Cardiac muscle cell (in vitro differentiated cells and primary cell): ENCODE measurements at places on chromosomes 2 and 18.

GRCh38 chr2:218798767-218799504, 17.0 kb downstream of the CYP27A1 start:
- DNase-seq: peak; percentile 57

- no peak for DNase-seq
Observed at GRCh38 chr2:21837168-21837960, 713.6 kb downstream of the TDRD15 start.

GRCh38 chr2:71067567-71068217, 756 bp upstream of the NAGK start:
- no peak for DNase-seq

DNA sequence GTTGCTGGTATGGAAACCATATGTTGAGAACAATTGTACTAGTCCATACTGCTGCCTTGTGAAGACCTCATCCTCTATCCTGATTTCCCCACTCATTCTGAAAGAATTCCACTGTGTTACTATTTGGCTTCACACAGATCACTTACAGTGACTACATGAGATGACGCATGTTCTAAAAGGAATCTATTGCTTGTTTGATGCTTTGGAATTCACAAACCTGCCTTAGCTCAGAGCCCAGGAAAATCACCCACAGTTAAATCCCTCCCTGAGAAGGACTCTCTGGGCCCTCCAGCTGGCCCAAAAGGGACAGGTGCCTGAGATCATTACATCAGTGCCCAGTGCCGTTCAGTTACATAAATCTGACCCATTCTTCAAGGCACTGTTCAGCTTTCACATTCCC, 45.3 kb downstream of the KLHL29 start:
- DNase-seq: peak; percentile 28

GRCh38 chr2:196459539-196459938, 180.0 kb upstream of the CCDC150 start:
- DNase-seq: no peak

- no peak for DNase-seq
Observed at GRCh38 chr2:74076074-74076470, 71.6 kb downstream of the BOLA3 start.

- no peak for DNase-seq
Observed at GRCh38 chr2:120543899-120544298, 191.8 kb upstream of the GLI2 start.

DNA sequence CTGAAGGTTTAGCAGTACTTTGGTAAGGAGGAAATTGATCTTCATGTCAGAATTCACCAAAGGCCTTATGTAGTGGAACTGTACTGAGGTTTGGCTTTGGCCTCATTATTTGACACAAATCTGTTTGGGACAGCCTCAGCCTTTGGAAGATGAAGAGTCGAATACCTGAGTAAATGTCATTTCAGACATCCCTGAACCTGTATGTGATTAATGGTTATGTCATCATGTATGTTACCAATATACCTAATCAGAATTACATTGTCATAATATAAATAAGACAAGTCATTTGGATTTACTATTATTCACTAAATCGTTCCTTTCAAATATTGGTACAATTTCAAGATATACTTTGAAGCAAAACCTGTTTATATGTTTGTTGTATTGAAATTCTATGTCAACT, 10.6 kb upstream of the ABCA12 start:
- DNase-seq: no peak

DNA sequence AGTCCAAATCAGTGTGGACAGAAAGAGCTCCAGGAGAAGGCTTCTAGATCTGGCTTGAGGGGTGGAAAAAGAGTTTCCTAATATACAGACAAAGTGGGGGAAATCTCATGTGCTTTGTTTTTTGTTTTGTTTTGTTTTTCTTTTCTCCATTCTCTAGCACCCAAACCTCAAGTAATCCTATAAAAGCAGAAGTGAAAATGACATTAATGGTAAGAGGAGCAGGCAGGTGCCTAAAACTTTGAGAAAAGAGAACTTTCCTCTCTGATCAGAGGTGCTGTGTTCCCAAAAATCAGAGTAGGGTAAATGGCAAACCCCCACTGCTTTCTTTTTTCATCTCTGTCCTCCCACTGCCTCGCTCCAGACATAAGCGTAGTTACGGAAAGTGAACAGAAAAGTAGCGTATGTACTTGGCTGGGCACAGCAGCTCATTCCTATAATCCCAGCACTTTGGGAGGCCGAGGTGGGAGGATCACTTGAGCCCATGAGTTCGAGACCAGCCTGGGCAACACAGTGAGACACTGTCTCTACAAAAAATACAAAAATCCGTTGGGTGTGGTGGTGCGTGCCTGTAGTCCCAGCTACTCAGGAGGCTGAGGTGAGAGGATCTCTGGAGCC, 77.8 kb downstream of the FAM161A start:
- no peak for DNase-seq

GRCh38 chr2:127024769-127025358, 82.1 kb downstream of the BIN1 start:
- peak; percentile 55 for DNase-seq

DNA sequence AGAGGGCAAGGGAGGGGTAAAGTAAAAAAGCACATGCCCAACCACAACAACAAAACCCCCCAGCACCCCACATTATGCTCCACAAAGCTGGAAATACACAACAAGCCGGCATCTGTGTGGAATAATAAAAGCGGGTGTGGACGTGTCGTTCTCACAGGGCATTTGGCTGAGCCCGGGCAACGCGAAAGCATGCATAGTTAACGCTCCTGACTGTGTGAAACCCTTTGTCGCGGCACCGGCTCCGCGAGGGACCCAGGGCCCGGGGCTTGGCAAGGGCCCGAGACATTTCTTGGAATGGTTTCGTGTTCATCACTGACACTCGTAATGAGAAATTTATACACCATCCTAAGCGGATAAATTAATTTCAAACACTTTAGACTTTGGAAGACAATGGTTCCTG, 165.6 kb downstream of the INHBB start:
- no peak for DNase-seq

GRCh38 chr2:26581266-26581990, 59.7 kb downstream of the CIB4 start:
- no peak for DNase-seq

- no peak for DNase-seq
Observed at GRCh38 chr18:48312066-48312465, 97.1 kb downstream of the ZBTB7C start.

DNA sequence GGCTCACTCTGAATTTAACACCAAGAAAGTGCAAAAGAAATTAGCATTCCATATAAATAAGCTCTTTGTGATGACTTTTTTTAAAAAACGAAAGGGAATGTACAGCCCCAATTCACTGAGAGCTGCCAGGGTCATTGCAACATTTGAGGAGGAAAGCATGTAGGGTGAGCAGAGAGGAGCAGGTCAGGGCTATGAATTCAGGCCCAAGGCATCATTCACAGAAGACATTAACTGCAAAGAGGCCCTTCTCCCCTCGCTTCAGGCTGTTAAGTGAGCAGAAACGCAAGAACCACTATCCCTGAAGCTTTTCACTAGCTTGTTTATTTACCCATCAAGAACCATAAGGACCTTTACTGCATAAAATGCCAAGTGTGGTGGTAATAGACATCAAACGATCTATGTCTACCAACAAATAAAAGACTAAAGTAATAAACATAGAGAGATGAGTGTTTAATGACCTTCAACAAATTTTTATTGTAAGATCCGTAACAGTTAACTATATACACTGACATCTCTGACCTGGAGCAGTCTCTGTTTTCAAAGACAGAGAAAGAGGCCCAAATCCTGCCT, 333.1 kb upstream of the HNRNPA3 start:
- no peak for DNase-seq

DNA sequence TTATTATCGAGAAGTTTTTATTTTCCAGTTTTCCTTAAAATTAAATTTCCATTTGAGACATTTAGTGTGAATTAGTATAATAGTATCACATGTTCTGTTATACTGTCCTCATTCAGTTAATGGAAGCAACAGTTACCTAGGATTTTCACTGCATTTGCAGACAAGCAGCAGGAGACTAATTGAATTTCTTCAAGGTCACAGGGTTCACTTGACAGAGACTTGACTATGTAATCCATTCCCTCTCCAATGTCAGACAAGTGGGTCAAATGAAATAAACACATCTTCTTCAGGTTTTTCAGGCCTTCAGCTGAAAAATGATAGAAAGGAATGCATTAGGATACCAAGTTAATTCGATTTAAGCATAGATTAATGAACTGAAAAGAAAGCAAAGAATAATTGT, 26.7 kb downstream of the NLRC4 start:
- no peak for DNase-seq

DNA sequence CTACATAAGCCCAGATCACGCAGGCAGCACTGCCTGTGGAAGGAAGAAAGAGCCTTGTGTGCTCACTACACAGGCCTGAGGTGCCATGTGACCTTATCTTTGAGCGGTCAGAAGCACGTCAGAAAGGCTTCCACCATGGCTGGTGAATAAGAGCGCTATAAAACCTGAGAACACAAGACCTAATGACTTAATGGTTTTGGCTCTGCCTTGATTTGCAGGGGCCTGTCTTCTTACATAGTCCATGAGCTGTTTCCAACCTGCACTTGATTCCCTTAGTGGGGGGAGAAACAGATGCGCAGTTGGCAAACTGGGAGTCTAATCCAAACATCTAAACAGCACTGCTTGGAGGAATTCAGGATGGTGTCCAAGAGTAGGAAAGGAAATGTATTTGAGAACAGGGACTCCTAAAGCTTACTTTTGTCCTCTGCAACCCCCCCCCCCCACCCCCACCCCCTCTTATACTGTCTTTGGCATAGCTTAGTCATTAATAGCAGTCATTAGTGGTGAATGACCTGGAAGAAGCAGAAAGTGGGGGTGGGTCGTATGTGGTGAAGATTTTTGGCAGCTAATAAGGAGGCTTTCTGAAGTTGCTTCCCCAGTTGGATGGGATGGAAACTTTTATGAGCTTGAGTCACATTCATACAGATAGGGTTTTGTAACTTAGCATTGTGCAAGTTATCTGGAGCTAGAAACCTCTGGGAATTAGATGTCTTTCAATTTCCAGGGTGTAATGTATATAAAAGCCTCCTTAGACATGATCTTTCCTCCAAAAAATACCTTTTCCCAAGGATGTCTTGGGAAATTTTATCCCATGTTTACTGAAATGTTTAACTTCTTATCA, 454.1 kb downstream of the MEIS1 start:
- no peak for DNase-seq

- no peak for DNase-seq
Observed at GRCh38 chr2:239379641-239380170, 21.1 kb downstream of the HDAC4 start.

- no peak for DNase-seq
Observed at GRCh38 chr2:176093145-176093897, 800 bp downstream of the HOXD13 start.

GRCh38 chr2:217650716-217651360, 352.0 kb downstream of the TNS1 start:
- peak; percentile 75 for DNase-seq

DNA sequence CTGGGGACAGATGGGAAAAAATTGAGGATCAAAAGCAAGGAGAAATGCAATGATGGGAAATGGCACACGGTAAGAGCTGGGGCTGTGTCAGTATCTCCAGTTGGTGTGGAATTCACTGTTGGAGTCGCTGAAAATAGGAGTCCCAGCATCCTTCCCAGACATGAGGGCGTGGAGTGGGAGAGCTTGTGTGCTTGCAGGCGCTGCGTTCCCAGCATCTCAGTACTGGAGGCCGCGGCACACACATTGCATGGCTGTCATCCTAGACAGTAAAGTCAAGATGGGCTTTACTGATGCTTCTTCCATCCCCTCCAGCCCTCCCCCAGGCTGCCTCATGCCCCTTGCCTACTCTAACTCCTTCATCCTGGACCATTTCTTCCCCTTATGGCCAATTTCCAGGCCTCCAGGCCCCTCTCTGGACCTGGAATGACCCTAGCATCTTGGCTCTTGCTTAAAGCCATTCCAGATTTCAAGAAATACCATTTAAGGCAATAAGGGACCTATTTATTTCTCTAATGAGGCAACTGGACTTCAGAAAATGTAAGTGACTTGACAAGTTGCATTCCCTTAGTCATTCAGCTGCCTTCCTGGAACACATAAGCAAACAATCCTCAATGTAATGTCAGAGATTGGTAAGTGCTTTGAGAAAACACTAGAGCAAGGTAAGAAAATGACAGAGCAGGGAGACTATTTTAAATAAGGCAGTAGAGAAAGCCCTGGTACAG, 70.5 kb upstream of the TTC39C start:
- DNase-seq: no peak

- no peak for DNase-seq
Observed at GRCh38 chr2:202109737-202110184, 36.7 kb downstream of the KIAA2012 start.
